Left lobe of liver (tissue), 2 donors: ENCODE measurements at places on chromosomes 7 and 10. TPM values are rescaled to one million over a fixed set of nuclear protein-coding genes. Genes with fewer than 3 reads are reported as not detected.

- no peak for DNase-seq
Measured at GRCh38 chr7:22477876-22478450, 22.0 kb downstream of the STEAP1B start.

GRCh38 chr7:15720849-15721471 lies 34.5 kb upstream of the MEOX2 start:
- DNase-seq = peak; percentile 46

DNA sequence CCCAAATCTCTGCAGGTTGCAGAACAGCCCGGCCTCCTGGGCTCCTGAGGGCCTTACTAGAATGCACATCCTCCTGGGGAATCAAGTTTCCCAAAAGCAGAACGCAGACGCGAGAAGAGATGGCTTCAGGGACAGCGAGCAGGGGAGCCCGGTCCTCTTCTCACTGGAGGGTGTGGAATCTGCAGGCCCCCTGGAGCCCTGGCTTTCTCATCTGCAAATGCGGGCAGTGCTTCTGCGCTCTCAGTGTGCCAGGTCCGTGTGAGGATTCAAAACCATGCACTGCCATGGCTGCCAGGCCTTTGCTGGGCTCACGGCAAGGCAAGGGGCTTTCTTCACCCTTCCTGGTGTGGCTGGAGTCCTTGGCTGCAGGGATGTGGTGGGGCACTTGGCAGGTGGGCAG lies 330.9 kb upstream of the MKI67 start:
- no peak for DNase-seq

PRLHR gene
- total RNA-seq = not detected

- no peak for DNase-seq
Measured at GRCh38 chr10:86918022-86918471, 39.4 kb downstream of the MMRN2 start.

- DNase-seq = no peak
Measured at GRCh38 chr10:1870491-1870890, 133.2 kb upstream of the ADARB2 start.

ADAM12 gene
- not detected for total RNA-seq

GRCh38 chr10:99279626-99280111 lies 44.0 kb upstream of the HPSE2 start:
- DNase-seq = no peak

TAS2R4 gene
- 0.40 TPM for total RNA-seq

DNA sequence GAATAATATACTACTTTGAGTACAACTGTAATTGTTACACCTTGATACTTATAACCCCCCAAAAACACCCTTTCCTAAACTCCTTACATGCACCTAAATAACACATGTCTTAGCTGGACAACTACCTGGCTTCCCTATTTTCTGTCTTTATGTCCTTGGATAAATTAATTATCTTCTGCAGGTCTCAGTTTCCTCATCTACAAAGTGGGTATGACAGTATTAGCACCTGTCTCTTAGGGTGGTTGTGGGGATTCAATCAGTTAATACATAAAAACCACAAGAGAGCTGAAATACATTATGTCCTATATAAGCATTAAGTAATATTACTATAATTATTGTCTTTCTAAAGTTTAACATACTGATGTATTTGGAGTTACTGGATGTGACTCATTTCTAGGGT lies 10.8 kb downstream of the STEAP2 start:
- no peak for DNase-seq

DNA sequence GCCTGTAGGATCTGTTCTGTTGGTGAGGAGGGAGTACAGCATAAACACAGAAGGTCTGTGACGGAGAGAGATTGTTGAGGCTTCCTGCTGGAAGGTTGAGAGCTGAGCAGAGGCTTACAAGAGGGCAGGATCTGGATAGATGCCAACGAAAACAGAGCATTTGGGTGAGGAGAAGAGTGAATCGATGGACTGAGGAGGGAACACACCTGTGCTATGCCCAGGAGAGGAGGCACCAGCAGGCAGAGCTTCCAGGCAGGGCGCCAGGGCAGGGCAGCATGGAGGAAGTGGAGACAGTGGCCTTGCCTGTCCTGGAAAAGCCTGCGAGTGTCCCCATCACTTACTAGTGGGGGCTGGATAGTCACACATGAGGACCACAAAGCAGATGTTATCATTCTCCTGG lies 282.9 kb downstream of the PAXIP1 start:
- no peak for DNase-seq

DNA sequence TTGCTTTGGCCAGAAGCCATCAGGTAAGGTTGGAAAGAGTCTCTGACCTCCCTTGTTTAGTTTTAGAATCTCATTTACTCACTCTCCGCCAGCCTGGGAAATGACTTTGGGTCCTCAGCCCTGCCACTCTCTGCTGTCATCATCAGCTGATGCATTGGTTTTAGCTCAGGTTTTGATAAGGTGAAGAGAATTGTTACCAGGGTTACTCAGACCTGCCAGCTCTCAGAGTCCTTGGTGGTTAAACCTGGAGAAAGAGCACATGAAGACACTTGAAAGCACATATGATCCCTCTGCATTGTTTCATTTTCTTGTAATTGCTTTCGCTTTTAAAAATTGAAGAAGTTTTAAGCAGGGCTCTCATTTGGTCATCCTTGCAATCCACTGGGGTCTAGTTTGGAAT lies 4.0 kb upstream of the CROT start:
- DNase-seq = no peak

DNA sequence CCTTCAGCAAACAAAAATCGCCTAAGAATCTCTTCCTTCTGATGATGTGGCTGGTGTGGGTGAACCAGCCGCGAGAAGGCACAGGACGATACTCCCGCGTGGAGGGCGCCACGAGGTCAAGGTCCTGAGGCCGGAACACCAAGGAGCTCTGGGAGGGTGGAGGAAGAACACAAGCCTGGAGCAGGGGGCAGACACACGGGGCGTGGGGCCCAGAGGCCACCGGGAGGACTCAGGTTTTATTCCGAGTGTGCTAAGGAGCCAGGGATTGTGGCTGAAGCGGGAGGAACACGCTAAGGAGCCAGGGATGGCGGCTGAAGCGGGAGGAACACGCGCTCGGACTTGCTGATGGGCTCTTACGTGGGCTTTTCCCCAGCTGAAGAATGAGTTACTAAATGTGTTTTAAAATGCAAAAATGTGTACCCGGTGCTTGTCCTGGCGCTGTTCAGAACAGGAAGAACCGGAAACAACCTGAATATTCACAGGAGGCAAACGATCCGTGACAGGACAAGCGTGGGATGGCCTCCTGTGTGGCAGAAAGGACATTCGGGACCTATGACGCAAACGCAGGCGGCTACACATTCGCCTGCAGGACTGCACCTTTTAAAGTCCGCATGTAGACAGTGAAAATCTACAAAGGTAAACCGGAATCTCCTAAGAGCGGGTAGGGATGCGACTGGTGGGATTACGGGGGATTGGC lies 64.0 kb downstream of the MAD1L1 start:
- no peak for DNase-seq

HSPA12A gene
- 2.7 TPM for total RNA-seq

SPDYE1 gene
- not detected for total RNA-seq

DNA sequence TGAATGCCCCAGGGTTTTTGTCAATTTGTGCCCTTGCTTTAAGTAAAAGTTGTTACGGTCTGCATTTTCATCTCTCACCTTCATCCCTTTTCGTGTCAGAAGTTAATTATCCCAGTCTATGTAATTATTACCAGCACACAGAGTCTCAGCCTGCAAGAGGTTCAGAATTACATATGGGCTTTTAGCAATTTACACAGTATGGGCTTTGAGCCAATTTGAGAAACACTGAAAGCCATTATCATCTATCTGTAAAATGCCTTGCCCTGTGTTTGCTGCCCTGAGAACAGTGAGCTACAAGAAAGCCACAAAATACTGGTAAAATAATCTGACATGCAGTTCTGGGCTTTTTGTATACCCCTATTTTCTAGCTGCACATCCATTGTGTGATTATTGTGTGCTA lies 125.6 kb upstream of the STEAP4 start:
- no peak for DNase-seq

PCLO gene
- total RNA-seq = 0.33 TPM

GRCh38 chr10:2948127-2948854 lies 119.1 kb upstream of the PFKP start:
- no peak for DNase-seq

GRCh38 chr10:107474650-107475049 lies 310.1 kb upstream of the SORCS1 start:
- DNase-seq = no peak

JCAD gene
- 4.2 TPM for total RNA-seq

DNA sequence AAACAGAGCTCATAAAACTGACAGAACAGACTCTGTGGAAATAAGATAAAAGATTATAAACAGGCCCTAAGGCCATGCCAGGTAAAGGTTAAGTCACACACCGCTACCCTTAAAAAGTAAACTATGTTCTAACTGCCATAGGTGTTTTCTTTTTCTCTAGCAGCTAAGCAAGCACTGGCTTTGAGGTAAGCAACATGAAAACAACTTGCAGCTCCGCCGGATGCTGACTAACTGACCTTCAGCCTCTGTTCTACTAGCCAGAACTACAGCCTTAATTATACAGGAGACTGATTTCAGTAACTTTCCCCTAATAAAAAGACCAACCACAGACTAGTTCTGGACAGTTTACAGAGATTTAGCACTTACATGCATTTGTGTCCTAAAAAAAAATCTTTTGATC lies 708.3 kb downstream of the CCSER2 start:
- DNase-seq = no peak

NCAPG2 gene
- total RNA-seq = 4.0 TPM

DNA sequence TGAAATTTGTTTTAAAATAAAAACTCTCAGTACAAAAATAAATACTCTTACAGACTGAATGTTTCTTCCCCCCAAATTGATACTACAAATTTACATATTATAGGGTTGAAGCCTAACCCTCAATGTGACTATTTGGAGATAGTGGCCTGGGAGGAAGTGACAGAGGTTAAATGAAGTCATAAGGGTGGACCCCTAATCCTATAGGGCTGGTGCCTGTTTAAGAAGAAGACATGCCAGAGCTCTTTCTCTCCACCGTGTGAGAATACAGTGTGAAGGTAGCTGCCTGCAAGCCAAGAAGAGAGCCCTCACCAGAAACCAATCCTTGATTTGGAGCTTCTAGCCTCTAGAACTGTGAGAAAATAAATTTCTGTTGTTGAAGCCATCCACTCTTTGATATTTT lies 67.6 kb downstream of the MCU start:
- DNase-seq = no peak

- no peak for DNase-seq
Measured at GRCh38 chr10:52801947-52802346, 29.4 kb upstream of the MBL2 start.

- DNase-seq = no peak
Measured at GRCh38 chr10:102413053-102413705, 5.4 kb downstream of the PSD start.

TAS2R5 gene
- 0.45 TPM for total RNA-seq

GRCh38 chr7:76191783-76192240 lies 9.9 kb upstream of the SRRM3 start:
- no peak for DNase-seq

DNA sequence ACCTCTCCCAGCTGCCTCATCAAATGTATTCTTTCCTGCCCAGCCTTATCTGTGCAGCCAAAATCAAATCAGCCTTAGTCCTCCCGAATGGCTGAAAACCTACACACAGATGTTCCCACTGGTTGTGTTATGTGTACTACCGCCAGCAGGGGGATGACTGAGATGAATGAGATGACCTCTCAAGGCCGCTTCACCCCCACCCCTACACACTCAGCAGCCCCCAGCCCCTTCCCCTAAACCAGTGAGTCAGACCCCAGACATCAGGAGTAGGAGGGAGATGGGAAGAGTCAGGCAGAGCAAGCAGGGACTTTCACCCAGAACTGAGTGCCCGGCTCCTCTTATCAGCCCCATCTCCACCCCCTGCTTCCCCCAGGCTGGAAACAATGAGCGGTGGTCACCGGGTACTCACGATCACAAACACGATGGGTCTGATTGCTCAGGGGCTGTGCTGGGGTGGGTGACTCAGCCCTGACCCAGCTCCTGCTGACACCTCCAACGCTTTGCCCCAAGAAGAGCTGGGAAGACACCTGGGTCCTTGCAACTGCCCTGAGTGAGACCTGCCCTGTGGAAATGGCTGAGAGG lies 6.5 kb upstream of the C10orf105 start:
- DNase-seq = no peak

- DNase-seq = no peak
Measured at GRCh38 chr7:95794917-95795515, 22.7 kb downstream of the DYNC1I1 start.

DNA sequence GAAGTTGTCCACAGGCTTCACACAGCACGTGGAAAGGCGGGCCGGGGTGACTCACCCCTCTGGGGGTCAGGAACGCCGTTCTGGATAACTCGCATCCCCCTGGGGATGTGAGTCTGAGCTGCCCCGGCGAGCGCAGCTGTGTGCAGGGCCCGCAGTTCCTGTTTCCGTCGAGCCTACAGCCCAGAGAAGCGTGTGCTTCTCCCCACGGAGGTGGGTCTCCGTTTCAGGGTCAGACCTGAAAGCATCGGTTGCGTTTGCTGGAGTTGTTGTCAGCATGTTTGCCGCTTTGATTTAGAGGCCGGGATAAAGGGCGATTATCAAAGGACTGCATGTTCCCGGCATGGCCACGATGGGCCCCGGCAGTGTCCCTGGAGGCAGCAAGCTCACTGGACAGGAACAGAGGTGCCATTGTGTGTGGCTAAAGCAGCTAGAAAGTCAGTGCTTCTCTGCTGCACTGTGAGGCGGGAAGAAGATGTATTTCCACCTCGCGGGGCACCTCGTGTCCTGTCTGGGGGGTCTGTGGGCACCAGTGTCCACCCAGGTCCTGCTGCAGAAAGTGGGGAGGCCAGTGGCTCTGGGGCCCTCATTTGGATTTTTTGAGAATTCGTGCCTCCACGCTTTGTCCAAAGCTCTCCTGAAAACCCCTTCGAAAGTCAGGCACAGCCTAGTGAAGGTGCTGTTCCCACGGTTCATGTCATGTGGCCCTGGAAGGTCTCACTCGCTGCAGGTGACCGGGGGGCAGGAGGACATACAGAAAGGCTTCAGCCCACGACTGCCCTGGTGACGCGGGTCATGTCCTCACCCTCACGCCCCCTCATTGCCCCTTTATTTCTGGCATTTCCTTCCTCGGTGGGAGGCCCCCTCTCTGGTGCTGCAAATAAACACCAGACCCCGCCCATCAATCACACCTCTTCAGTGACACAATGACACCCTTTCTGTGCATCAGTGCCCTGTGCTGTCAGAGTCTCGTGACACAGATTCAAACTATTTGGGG lies 27.4 kb upstream of the GDI2 start:
- no peak for DNase-seq

PDZD7 gene
- 0.13 TPM for total RNA-seq

GRCh38 chr10:44990965-44991364 lies 9.8 kb upstream of the ZNF22 start:
- peak; percentile 42 for DNase-seq
